Stimulated activated CD4-positive, alpha-beta T cell treated with anti-CD3 and anti-CD28 coated beads, Interleukin-4, amount 100 ng/mL, for 48 hours (primary cell): ENCODE measurements at places on chromosomes 12 and 14.

DNA sequence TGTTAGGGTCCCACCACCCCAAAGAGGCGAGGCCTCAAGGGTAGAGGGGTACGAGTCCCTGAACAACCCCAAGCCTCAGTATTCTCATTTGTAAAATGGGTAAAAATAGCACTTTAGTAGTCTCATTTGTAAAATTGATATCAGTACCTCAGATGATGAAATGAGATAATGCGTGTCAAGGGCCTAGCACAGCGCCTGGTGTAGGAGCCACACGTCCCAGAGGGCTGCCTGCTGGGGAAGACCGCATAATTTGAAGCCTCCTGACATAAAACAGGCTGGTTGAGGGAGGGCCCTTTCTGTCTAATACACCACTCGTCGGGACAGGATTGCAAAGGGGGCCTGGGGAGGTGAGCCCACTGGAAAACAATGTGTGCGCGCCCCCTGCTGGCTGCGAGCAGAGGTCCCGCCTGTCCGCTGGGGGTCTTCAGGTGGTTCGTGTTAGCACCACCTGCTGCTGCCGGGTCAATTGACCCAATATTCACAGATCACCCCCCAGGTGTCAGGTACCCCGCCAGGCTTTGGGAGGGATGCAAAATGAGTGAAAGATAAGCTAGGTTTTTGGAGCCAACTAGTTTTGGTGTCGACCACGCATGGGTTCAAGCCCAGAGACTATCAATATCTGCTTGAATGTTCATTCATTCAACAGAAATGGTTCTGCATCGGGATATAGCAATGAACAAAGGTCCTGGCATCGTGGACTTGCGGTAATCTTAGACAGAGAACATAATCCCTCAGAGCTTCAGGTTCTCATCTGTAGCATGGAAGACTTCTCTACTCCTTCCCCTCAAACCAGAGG is 24.7 kb upstream of the IRF2BPL start:
- peak; percentile 76 for DNase-seq

DNA sequence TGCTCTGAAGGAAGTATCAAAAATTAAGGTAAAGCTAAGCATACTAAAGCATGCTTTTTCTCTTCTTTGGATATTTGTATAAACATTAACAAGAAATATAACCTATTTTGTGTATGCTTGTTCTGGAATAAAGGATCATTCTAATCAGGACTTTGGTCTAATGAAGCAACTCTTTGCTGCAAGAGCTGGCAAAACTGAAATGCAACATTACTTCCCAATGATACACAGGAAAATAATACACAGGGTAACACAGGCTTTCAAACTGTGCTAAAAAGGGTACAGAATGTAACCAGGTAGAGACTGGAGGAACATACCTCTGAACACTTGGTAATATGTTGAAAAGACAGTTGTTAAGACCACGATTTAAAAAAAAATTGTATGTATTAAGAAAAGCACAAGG is 222.5 kb upstream of the DIO2 start:
- no peak for DNase-seq

- no peak for DNase-seq
Measured at GRCh38 chr12:48572326-48572725, 2.5 kb upstream of the LALBA start.

DNA sequence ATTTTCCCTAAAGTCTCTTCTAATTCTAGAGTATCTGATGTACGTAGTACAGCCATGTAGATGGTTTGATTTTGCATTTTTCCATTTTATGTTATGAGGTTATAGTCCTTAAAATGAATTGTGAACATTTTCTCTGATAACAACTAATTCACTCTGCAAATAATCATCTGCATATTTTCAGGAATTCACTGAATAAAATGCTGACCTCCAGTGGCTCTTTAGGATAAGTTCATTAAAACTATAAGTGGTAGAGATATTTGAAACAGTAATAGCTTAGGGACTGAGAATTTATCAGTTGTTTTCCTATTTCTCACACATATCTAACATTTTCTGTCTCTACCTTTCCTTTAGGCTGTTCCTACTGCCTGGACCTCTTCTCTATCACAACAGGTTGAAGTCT is 4.4 kb downstream of the MSRB3 start:
- DNase-seq: no peak

- no peak for DNase-seq
Measured at GRCh38 chr14:99625476-99625875, 19.5 kb upstream of the HHIPL1 start.
